ENCODE measurements at places on chromosomes 1 and 21.

- no peak for DNase-seq
Measured at GRCh38 chr1:225559326-225559725, 93.6 kb downstream of the ENAH start.

GRCh38 chr1:63593886-63594605 is 835 bp downstream of the PGM1 start:
- peak; percentile 68 for DNase-seq

GRCh38 chr21:10430005-10430404 is 91.4 kb upstream of the TPTE start:
- no peak for DNase-seq

- DNase-seq, result no peak
Measured at GRCh38 chr1:17023102-17023501, 11.4 kb upstream of the ATP13A2 start.

GRCh38 chr1:184482136-184482535 is 95.3 kb downstream of the C1orf21 start:
- no peak for DNase-seq

DNA sequence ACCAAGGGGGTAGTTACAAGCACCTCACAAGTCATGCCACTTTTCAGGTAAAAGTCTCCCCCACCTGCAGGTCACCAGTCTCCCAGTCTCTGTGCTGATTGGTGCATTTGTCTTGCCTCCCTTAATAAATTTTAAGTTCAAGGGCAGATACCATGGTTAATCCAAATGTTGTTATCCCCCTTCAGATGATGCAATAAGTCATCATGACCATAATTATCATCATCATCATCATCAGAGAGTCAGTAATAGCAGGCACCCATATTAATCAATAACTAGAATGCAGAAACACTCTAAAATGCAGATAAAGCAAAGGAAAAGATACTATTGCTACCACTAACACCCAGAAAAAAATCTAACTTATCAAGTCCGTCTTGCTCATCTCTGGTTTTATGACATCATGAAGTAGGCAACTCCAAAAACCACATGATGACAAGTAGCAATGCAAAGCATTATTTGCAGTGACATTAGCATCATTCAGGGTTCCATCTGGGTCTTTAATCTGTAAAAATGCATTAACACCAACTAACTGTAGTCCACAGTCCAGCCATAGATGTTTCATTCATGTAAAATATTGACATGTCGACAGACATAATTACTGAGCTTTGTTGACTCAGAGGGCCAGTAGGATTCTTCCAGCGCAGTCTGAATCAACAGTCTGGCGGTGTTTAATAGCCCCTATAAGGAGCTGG is 492.0 kb upstream of the RUNX1 start:
- no peak for DNase-seq

DNA sequence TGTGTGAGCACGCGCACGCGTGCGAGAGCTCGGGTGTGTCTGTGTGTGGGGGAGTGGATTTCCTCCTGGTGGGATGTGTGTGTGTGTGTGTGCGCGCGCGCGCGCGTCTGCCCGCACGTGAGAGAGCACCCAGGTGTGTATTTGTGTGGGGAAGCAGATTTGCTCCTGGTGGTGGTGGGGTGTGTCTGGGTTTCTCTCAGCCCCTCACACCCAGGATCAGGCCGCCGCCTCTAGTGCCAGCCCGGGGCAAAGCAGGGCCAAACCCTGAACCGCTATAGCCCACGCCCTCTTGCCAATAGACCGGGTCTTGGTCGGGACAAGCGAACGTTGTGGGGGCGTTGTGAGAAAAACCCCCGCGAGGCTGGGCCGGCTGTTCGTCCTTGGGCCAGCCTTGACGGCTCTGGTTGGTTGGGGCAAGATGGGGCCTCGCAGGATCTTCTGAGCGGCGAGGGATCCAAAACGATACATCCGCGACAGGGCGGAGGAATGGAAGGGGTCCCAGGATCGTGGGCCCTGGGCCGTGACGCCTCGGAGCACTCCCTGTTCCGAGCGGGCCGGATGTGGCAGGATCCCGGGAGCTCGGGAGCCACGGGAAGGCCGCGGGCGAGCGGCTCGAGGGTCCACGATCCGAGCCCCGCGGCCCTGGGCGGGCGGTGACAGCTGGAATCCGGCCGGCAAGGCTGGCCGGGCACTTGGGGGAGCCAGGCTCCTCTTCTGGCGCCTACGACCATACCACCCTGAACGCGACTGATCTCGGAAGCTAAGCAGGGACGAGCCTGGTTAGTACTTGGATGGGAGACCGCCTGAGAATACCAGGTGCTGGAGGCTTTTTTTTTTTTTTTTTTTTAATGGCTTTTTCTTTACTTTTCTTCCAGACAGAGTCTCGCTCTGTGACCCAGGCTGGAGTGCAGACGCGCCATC is 68.2 kb downstream of the RNF187 start:
- DNase-seq, result peak; percentile 45

DNA sequence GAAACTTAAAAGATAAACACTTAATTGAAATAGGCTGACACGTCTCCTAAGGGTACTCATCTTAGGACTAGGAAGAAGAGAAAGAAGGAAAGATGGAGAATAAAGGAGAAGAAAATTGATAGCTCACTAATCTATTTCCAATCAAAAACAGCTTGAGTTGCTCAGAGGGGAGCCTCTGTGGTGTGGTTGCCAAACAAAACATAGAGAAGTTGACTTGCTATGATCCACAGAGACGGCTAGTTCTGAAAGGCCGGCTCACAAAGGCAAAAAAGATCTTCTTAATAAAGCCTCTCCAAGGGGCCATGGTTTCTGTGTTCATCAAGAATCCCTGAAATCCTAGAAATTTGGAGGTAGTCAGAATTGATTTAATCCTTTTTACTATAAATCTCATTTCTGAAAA is 644.1 kb downstream of the LMO4 start:
- DNase-seq, result no peak

GRCh38 chr1:181676269-181676668 is 193.0 kb downstream of the CACNA1E start:
- DNase-seq, result no peak
